ENCODE measurements at places on chromosomes 7 and 10.
A peak's percentile ranks its signal among the peaks of the same experiment; 100 is the strongest.

DNA sequence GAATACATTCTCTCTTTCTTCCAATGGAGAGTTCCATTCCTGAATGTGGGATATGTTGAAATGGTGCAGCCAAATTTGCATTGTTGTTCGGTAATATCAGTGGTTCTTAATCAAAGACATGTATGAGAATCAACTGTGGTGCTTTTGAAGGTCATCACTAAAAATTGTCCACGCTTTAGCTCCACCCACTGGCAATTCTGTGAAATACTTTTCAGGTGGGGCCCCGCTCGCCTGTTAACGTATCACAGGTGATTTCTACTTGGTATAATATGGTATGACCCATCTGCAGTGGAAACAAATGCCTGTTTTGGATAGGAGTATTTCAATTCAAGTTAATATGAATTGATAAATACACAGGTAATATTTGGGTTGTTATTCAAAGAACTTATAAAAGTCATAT, 178.4 kb downstream of the NSUN6 start:
- DNase-seq: no peak

- no peak for DNase-seq
Observed at GRCh38 chr10:106900016-106900652, 264.4 kb downstream of the SORCS1 start.

DNA sequence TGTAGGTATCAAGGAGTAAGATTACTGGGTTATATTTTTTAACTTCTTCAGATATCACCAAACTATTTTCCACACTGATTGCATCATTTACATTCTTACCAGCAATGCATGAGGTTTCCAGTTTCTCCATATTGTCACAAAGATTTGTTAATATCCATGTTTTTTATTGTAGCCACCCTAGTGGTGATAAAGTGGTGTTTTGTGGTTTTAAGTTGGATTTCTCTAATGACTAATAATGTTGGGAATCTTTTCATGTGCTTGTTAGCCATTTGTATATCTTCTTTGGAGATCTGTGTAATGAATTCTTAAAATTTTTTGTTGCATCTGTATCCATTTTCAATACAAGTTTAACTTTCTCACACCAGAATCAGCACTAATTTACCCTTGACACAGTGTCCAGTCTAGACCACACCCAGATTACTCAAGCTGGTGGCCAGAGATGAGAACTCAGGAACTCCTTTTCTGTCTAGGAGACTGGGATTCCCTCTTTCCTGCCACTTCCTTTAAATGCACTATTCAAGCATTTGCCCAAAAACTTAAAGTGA, 67.0 kb upstream of the PLXDC2 start:
- DNase-seq: no peak

- peak; percentile 66 for DNase-seq
Observed at GRCh38 chr7:52017802-52018679, 701.4 kb upstream of the COBL start.

DNA sequence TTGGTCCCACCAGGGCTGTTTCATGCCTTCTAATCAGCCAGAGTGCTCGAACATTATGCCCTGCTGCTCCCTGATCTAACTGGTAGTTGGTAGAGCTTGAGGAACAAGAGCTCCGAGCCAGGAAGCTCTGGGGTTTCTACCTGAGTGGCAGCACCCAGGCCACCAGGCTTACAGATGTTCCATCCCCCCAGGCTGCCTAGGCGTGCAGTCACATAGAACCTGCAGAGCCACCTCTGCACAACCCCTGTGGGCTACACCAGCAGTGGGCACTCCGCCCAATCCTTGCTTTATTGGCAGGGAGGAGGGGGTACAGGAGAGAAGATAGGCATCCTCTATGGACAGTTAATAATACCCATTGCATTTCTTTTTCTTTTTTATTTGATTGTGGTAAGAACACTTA, 21.8 kb downstream of the MAP3K8 start:
- DNase-seq: no peak

DNA sequence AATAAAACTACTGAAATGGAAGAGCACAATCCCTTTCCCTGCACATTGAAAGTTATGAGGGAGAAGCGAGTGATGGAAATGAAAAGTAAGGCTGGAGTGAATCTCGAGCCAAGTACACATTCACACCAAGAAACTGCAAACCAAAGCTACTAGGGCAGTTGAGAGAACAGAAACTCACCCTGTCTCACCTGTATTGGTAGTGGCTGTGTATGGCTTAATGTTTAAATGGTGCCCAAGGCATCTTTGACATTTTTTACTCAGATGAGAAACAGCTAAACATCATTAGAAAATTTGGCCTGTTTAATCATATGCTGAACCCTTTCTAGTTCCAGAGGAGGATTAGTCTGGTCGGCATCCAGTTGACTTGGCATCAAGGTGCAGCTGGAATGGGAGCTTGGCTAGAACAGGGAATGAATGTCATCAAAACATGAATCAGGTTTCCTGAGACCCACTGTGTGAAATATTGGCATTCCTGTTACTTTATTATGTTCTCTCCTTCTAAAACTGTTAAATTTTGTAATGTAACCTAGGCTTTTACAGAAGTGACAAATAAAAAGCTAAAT, 840.8 kb downstream of the GRM8 start:
- no peak for DNase-seq

GRCh38 chr10:4754143-4754542, 71.9 kb upstream of the AKR1E2 start:
- DNase-seq: no peak

- no peak for DNase-seq
Observed at GRCh38 chr10:118853916-118854315, 99.1 kb upstream of the CACUL1 start.

DNA sequence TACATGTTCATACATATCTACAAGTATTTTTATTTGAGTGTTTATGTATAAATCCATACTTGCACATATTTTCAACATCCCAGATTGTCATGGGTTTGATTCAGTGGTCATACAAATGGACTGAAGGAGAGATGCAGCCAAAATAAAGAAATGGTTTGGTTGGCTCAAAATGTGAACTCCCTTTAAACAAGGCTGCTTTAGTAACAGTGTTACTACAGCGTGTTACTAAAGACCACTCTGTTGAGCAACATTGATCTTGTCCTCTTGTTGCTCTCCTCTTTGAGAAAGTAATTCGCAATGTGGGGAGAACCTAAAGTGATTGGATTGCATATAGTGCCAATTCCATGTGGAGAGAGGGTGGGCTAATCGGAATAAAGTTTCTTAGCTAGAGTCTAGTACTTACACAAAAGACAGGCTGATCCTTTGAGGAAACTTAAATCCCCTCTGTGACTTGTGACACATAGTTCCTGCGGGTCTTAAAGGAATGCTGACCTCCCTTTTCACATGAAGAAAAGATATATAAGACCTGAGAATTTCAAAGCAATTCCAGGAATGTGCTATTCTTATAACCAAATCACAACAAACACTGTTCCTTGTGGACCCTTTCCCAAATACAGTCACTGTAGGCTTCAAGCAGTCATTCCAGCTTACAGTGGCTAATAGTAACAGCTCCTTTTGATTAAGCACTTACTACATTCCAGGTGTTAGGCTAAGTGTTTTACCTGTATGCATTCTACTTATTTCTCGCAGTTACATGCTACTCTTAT, 144.3 kb downstream of the FZD1 start:
- DNase-seq: no peak

- DNase-seq: no peak
Observed at GRCh38 chr7:145431834-145432233, 596.0 kb upstream of the TPK1 start.

GRCh38 chr10:23899166-23899565, 309.8 kb upstream of the KIAA1217 start:
- DNase-seq: no peak

- DNase-seq: peak; percentile 94
Observed at GRCh38 chr7:81684514-81685269, 85.2 kb downstream of the HGF start.

DNA sequence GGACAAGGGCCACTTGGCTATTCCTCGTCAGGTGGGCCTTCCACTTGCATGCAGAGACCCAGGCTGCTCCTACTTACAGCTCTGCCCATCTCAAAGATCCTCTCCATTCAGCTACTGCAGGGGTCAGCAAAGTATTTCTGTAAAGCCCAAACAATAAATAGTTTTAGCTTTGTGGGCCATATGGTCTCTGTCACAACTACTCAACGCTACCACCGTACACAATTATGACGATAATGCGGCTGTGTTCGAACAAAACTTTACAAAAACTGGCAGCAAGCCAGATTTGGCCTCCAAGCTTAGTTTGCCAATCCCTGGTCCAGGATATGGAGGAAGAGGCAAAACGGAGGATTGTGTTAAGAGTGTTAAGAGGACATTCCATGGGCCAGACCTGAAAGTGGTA, 12.8 kb downstream of the RAB11FIP2 start:
- no peak for DNase-seq

GRCh38 chr10:3786295-3787015, 1.4 kb upstream of the KLF6 start:
- DNase-seq: no peak

GRCh38 chr7:146214842-146215241, 98.2 kb downstream of the CNTNAP2 start:
- DNase-seq: no peak

DNA sequence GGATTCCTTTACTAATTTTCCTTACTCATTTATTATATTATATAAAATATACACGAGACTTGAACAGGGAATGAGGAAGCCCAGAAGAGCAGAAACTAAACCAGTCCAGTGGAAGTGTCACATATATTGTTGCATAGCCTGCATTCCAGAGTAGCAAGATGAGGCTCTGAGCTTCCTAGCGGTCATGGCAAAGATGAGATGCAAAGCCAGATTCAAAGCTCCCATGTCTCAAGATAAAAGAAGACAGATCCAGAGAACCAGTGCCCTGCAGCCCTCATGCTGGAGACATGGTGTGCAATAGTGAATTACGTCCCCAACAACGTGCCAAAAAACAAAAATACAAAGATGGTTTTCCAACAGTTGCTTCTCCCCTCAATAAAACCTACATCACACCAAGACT, 59.7 kb downstream of the COBL start:
- no peak for DNase-seq

GRCh38 chr10:31035266-31035798, 3.7 kb upstream of the ZNF438 start:
- DNase-seq: no peak

- DNase-seq: no peak
Observed at GRCh38 chr7:102892631-102893278, 20.0 kb upstream of the LRRC17 start.

GRCh38 chr10:55813451-55814170, 547.4 kb downstream of the ZWINT start:
- no peak for DNase-seq

- no peak for DNase-seq
Observed at GRCh38 chr7:73683788-73684693, 644 bp downstream of the BUD23 start.

- DNase-seq: no peak
Observed at GRCh38 chr10:102613785-102614184, 30.5 kb upstream of the TRIM8 start.

DNA sequence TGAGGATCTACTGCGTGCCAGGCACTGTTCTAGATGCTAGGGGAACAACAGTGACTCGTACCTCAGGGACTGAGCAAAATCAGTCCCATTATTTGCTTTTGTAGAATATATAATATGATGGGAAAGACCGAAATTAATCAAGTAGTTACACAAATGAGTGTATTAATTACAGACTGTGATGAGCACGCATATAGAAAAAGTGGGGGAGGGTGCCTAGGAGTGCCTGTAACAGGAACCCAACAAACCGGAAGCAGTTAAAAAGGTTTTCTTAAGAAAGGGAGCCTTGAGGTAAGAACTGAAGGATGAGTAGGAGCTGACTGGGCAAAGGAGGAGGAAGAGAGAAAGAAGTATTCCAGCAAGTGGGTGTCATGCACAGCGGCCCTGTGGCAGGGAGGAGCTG, 28.2 kb upstream of the IL6 start:
- no peak for DNase-seq

- DNase-seq: no peak
Observed at GRCh38 chr7:131097662-131098376, 229.9 kb upstream of the MKLN1 start.

DNA sequence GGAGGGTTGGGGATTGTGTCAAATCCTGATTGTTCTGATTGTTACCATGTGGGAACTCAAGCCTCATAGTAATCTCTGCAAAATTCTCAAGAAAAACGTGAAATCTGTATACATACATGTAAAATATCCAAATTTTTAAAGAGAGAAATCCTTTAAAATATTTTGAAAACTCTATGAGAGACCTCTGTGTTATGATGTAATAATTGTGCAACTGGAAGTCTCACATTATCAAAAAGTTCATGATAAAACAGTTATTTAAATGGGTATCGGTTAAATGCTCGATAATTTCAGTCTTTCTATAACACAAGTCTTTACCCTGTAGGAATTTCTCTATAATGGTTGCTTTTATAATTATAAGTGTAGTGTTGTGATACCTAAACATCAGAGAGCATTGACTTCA, 95.5 kb downstream of the TMEM26 start:
- DNase-seq: no peak

DNA sequence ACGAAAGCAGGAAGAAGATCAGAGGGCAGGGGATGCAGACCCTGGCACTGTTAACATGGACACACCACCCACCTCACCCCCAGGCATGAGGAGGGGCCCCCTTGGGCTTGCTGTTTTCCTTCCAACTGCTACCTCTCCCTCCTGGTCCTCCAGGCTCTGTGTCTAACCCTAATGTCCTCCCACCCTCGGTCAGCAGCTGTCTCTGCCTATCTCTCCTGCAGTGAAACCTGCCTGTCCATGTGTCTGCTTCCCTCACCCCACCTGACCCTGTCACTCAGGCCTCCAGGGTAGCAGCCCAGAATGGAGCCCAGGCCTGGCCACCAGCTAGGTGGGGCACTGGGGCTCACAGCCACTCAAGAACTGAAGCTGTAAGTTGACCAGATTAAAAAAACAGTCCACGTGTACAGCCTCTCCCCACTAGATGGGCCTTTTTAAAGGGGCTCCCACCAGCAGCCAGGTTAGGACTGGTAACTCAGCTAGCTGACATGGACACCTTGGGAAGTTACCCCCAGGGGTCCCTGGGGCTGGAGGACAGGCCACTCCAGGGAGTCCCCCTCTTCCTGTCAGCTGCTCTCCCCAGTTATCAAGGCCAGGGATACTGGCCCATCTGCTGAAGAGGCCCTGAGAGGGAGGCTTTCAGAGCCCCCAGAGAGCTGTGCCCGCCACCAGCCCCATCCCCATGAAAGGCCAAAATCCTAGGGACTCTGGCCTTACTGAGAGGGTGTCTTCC, 1.5 kb downstream of the SMARCD3 start:
- DNase-seq: no peak

GRCh38 chr10:43318976-43319960, 52.2 kb upstream of the FXYD4 start:
- DNase-seq: no peak

DNA sequence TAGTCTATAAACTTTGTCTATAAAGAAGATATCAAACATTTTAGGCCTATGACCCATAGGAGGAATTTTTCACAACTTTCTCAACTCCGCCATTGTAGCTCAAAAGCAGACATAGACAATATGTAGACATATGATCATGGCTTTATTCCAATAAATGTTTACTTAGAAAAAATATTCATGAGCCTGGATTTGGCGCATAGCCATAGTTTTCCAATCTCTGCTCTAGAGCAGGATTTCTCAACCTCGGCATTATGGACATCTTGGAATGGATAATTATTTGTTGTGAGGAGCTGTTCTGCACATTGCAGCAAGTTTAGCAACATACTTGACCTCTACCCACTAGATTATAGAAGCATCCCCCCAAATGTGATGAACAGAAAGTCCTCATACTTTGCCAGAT, 532.6 kb downstream of the ANKRD7 start:
- DNase-seq: no peak

Data from DMS153 (cell line).